Activated B cell treated with CpG ODN at 0.5 μM for 24 hours (primary cell): ENCODE measurements at places on chromosomes 1 and 21. TPM values are rescaled to one million over a fixed set of nuclear protein-coding genes. Genes with fewer than 3 reads are reported as not detected.

DNA sequence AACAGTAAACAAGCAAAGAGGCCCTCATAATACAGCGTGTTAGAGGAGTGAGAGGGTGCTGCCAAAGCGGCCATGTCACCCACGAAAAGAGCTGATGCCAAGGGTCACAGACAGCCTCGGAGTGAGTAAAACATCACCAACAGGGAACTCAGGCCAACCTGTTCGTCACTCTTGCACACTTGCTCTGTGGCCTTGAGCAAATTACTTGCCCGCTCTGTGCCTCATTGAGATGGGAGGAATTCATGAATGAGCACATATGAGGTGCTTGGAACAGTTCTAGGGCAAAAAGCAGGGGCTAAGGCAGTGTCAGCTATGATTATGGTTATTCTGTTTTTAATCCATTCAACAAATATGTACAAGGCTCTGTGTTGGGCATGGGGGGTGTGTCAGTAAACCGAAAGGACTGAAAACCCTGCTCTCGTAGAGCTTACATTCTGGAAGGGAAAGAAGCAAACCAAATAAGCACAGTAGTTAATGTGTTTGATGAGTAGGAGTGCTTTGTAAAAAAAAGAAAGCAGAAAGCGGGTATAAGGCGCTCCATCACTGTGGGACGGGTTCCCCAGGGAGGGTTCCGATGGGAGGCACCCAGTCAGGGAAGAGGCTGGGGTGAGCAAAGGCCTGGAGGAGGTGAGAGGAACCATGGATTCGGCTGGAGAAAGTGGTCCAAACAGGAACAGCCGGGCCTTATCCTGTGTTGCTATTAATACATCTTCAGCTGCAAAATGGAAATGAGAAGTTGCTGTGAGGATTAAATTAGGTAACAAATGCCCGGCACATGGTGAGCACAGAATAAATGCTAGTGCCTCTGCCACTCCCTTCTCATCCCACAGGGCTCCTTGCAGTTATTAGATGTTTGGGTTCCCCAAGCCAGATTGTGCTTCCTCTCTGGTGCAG is 39.5 kb upstream of the RD3 start:
- DNase-seq = no peak
- no peaks in the 10 kb centered on the region for H3K36me3 ChIP-seq
- H3K4me1 ChIP-seq = peaks cover 14% of the 10 kb centered on the region
- H3K27me3 ChIP-seq = peaks cover 4% of the 10 kb centered on the region
- no peak overlapping the region for H3K4me3 ChIP-seq

- H3K4me1 ChIP-seq = peaks cover 49% of the 10 kb centered on the region
- H3K27ac ChIP-seq = peak overlapping the region; percentile 82
- no peaks in the 10 kb centered on the region for H3K36me3 ChIP-seq
- DNase-seq = peak; percentile 18
Observed at GRCh38 chr21:29078869-29079767, 5.7 kb upstream of the CCT8 start.

- H3K27me3 ChIP-seq = peaks cover 17% of the 10 kb centered on the region
- no peak overlapping the region for H3K27ac ChIP-seq
- DNase-seq = no peak
- H3K4me3 ChIP-seq = no peak overlapping the region
- no peaks in the 10 kb centered on the region for H3K4me1 ChIP-seq
Observed at GRCh38 chr1:206144605-206145004, 27.4 kb upstream of the AVPR1B start.

- peaks cover 33% of the 10 kb centered on the region for H3K27me3 ChIP-seq
- H3K36me3 ChIP-seq = no peaks in the 10 kb centered on the region
- H3K4me3 ChIP-seq = no peak overlapping the region
Observed at GRCh38 chr21:41622831-41623548, 115.0 kb upstream of the TMPRSS2 start.

DNA sequence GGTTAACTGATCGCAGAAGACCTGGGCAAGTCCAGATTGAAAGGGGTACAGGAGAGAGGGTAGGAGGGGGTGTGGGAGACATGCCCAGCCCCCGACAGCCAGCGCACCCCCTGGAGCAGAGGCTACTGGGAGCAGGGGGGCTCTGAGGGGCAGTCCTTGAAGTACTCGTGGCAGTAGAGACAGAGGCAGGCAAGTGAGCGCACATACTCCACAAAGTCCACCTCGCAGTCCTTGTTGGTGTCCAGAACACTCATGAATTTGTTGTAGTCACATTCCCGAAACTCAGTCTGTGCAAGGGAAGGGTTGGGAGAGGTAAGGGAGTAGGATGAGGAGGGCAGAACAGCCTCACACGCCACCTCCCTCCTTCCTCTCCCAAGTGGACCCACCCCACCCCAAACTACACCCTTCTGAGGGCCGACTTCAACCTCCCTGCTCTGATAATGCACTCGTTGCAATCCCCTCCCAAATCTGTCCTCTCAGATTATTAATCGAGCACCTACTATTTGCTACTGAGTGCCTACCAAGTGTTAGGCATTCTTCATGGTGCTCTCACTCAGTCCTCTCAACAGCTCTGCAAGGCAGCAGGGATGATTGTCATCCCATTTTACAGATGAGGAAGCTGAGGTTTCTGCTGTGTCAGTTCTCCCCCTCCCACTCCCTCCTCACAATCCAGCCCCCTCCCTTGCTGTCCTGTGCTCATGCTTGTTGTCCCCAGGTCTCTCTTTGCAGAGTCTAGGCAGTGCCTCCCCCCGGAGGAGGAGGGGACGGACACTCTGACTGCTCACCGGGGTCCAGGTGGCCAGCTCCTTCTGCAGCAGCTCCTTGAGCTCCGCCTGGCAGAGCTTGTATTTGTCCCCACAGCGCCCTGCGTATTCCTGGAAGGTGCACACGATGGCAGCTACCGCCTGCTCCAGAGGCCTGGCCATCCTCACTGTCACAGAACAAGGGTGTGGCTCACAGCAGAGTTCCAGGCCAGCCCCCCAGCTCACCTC is 1.2 kb downstream of the S100A3 start:
- H3K4me1 ChIP-seq = peaks cover 35% of the 10 kb centered on the region
- DNase-seq = no peak
- no peak overlapping the region for H3K4me3 ChIP-seq
- peaks cover 23% of the 10 kb centered on the region for H3K36me3 ChIP-seq

DNA sequence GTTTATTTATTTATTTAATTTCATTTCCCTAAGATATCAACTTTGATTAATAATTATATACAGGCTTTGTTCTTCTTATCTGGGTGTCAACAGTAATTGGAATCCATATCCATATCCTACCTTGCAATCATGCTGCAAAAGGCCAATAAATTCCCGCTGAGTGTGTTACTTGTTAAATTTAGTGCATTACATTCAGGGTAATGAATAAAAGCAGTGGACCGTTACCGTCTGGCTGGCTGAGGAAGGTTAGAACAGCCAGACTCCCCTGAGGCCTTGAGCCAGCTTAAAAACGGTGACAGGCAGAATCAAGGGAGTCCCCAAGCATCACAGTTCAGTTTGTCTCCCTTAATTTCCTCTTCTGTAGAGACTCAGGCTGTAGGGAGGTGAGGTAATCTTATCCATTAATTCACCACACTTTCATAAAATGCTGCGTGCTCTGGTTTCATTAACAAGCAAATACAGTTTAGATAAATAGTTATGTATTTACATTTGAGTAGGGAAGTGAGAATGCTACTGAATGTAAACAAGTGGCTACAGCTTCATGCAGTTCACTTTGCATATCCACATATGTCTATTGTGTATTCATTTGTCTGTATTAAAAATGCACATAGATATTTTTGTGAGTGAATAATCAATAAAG is 888.2 kb upstream of the CXADR start:
- no peak for DNase-seq
- no peaks in the 10 kb centered on the region for H3K36me3 ChIP-seq
- H3K4me3 ChIP-seq = no peak overlapping the region
- H3K27ac ChIP-seq = no peak overlapping the region

The AJAP1 gene
- total RNA-seq = not detected in 2 replicates

- peaks cover 26% of the 10 kb centered on the region for H3K27me3 ChIP-seq
- no peak for DNase-seq
- no peaks in the 10 kb centered on the region for H3K4me1 ChIP-seq
- H3K27ac ChIP-seq = no peak overlapping the region
- H3K4me3 ChIP-seq = no peak overlapping the region
- H3K36me3 ChIP-seq = no peaks in the 10 kb centered on the region
Observed at GRCh38 chr1:33442141-33442540, 11.2 kb upstream of the PHC2 start.

GRCh38 chr21:41478319-41479177 is 29.4 kb downstream of the TMPRSS2 start:
- no peak overlapping the region for H3K27ac ChIP-seq
- no peak for DNase-seq
- H3K36me3 ChIP-seq = no peaks in the 10 kb centered on the region

DNA sequence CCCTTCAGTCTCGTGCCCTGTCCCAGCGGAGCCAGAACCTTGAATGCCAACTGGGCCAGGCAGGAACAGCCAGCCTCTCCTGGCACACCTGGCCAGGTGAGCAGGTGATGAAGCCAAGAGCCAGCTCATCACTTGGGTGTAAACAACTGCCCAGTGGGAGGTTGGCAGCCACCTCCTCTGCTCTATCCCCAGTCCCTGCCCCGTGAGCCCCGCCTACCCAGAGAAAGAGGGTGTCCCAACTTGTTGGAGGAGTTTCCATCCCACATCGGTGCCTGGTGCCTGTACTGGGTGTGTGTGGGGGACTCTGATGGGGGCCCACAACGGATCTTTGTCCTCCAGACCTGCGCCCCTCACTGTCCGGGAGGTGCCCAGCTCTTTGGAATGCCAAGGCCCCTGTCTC is 17.8 kb upstream of the FAM131C start:
- no peak overlapping the region for H3K4me3 ChIP-seq
- DNase-seq = no peak
- H3K4me1 ChIP-seq = no peaks in the 10 kb centered on the region
- no peaks in the 10 kb centered on the region for H3K36me3 ChIP-seq

DNA sequence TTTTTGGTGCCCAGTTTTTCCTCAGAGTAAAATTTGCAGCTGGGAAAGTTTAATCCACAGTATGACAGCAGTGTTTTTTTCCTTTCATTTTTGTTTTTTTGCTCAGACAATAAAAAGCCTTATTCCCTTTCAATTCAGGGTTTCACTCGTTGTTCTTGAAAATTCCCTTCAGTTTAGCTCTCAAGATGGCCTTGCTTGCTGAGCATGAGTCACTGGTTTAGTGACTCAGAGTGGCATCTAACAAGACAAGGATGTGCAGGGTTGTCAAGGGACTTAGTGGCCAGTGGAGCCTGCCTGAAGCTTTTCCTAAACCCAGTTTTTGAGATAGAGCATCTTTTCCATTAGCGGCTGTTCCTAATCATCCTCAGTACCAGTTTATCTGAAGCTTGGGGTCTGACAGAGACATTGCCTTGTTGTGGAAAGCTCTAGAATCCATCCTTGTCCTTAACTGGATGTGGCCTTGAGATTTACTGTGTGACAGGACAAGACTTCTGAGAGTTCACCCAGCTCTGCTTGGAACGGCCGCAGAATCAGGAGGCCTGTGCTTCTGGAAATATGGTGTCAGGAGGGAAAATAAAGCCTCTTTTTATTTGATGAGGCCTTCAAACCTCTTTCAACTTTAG is 48.4 kb upstream of the DNAJC6 start:
- DNase-seq = no peak
- no peak overlapping the region for H3K27ac ChIP-seq
- H3K36me3 ChIP-seq = no peaks in the 10 kb centered on the region
- H3K4me3 ChIP-seq = no peak overlapping the region
- peaks cover 19% of the 10 kb centered on the region for H3K27me3 ChIP-seq
- peaks cover 10% of the 10 kb centered on the region for H3K4me1 ChIP-seq
